ENCODE measurements at places on chromosomes 1 and 21. TPM values are rescaled to one million over a fixed set of nuclear protein-coding genes. Genes with fewer than 3 reads are reported as not detected.

The BTG3 gene
- total RNA-seq: 33.0 TPM

DNA sequence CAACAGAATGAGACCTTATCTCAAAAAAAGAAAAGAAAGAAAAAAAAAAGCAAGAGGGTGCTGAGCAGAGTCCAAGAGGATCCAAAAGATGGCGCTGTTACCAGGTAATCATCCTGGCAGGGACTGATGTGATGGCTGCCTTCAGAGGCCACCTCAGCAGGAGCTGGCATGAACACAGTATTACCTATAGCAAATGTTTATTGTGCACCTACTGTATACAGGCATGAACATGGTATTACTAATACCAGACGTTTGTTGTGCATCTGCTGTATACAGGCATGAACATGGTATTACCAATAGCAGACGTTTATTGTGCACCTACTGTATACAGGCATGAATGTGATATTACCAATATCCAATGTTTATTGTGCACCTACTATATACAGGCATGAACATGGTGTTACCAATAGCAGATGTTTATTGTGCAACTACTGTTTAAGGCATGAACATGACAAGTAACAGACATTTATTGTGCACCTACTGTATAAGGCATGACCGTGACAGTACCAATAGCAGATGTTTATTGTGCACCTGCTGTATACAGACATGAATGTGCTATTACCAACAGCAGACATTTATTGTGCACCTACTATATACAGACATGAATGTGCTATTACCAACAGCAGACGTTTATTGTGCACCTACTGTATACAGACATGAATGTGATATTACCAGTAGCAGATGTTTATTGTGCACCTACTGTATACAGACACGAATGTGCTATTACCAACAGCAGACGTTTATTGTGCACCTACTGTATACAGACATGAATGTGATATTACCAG, 115.1 kb upstream of the TMEM51 start:
- DNase-seq: no peak

DNA sequence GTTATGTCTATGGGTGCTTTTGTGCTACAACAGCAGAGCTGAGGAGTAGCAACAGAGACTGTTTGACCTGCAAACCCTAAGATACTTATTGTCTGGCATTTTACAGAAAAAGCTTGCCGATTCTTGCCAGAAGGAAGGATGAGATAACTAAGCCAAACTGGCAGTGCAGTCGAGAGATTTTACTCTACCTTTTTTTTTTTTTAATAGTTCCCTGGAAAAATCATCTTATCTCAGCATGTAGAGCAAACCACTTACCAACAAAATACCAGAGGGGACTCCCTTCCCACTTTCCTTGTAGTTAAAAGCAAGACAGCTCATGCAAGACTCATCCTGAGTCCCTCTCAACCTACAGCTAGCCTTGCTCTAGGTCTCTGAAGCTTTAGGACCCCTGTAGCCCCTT, 132.9 kb downstream of the SYT2 start:
- DNase-seq: no peak

- DNase-seq: no peak
Measured at GRCh38 chr1:204443260-204443619, 31.6 kb upstream of the PPP1R15B start.

DNA sequence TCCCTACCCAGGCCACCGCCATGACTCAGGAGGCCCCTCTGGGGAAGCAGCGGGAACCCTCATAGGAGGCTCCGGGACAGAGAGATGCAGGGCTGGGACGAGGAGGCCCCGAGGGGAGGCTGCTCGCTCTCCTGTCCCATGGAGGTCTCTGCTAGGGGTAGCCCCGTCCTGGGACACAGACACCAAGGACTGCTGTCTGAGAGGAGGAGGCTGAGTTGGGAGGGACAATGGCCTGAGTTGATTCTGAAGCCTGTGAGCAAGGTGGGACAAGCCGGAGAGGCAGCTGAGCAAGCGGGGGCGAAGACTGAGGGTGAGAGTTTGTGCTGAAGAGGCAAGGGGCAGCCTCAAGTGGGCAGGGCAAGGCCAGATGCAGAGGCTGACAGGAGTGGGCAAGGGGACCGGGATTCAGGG, 17.4 kb downstream of the SLC27A3 start:
- DNase-seq: no peak

DNA sequence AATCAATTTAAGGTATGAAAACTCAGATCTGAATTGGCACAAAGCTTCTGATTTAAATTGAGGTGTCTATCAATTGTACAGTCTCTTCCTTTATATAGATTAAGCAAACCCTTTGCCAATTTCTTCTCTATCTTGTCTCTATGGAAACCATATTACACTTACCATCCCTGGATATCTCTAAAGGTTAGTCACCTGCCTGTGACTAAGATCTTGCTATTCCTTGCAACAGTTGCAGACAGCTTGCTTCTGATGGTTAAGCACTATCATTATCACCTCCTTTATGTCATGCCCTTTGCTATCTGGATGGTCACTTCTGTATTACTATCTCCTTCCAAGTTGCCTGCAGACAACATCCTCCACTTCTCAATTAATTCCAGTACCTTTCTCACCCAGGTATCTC, 998.6 kb upstream of the B3GALT2 start:
- DNase-seq: no peak

All from activated T-cell treated with anti-CD3 and anti-CD28 coated beads, Interleukin-2, amount 50 U/mL, for 4 hours (primary cell).